ENCODE measurements at places on chromosomes 7 and 10.

DNA sequence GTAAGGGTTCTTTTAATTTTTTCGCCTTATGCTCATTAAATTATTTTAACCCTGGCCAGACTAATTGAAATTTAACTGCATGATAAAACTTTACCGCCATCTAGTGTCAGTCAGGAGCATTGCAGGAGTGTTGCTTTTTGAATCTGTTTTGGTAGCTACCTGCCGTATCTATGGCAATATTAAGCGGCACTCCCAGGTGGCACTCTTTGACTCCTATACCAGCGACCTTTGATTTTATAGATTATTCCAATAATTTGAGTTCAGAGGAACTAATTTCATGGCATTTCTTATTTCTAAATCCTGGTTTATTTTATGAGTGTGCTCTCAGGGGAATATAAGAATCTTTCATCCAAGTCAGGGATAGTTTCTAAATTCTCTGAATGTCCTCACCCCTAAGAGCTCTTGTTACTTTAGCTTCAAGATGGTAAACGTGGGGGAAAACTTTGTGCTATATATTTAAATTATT lies 198.9 kb downstream of the REEP3 start:
- DNase-seq = peak; percentile 27

- DNase-seq = no peak
Measured at GRCh38 chr10:114877301-114877644, 55.7 kb downstream of the FHIP2A start.

DNA sequence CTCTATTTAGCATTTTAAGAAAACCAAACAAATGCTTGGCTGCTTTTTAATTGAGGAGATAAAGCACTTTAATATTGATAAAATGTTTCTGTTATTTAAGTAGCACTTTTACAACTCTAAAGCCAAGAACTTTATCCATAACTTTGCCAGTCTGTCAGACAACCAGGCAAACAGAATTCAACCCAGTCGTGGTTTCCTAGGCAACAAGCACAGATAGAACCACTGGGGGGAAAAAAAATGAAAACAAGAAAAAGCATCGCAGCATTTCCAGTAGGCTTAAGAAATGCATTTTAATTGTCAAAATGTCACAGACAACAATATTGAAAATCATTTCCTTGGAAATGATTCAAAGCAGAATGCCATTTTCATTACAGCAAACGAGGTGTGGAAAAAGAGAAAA lies 323.4 kb downstream of the PARD3 start:
- DNase-seq = no peak

- DNase-seq = no peak
Measured at GRCh38 chr7:11450281-11450680, 381.7 kb downstream of the THSD7A start.

GRCh38 chr7:148304456-148304855 lies 286.1 kb upstream of the C7orf33 start:
- no peak for DNase-seq

- DNase-seq = no peak
Measured at GRCh38 chr10:42769673-42770072, 12.9 kb upstream of the BMS1 start.

DNA sequence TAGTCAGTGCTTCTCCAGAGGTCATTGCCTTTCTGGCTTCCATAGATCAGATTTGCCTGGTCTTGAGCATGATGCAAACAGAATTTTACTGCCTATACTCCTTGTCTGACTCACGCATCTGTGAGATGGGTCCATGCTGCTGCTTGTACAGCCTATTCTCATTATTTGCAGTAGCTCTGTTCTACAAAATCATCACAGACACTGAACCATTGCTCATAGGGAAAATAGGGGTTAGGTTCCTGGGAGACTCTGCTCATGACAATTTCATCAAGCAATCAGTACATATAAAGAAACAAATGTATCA lies 7.4 kb upstream of the CREB3L2 start:
- DNase-seq = no peak

DNA sequence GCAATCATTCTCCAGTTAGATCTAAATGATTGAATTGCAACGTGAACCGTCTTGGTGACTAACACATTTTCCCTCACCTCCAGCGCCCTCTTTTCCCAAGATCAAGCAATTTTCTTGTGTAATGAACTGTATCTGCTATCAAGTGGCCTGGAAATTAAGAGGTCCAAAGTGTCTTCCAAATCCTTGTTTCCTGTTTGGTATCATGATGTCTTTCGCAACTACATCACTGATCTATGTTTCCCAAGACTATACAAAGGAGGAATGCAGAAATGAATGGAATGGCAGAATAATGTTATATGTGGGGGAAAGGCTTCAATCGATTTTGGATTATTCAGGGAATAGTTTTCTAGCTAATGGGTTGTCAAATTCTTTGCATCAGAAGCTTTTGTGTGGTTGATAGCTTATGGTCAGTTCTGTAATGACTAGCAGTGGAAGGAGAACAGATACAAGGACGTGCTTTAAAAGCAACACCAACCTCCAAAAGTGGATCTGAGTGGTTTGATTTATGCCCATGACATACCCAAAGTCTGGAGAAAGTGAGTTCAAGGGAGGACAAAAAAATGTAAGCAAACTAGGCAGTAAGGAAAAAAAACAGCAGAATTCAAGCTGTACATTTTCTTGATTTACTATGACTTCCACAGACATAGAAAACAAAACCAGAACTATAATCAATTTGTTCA lies 14.6 kb upstream of the ZEB1 start:
- no peak for DNase-seq

- no peak for DNase-seq
Measured at GRCh38 chr7:101555269-101555920, 73.7 kb downstream of the MYL10 start.

GRCh38 chr10:127553417-127553816 lies 4.3 kb downstream of the NPS start:
- DNase-seq = no peak

GRCh38 chr7:84900215-84900614 lies 286.6 kb downstream of the SEMA3D start:
- no peak for DNase-seq

DNA sequence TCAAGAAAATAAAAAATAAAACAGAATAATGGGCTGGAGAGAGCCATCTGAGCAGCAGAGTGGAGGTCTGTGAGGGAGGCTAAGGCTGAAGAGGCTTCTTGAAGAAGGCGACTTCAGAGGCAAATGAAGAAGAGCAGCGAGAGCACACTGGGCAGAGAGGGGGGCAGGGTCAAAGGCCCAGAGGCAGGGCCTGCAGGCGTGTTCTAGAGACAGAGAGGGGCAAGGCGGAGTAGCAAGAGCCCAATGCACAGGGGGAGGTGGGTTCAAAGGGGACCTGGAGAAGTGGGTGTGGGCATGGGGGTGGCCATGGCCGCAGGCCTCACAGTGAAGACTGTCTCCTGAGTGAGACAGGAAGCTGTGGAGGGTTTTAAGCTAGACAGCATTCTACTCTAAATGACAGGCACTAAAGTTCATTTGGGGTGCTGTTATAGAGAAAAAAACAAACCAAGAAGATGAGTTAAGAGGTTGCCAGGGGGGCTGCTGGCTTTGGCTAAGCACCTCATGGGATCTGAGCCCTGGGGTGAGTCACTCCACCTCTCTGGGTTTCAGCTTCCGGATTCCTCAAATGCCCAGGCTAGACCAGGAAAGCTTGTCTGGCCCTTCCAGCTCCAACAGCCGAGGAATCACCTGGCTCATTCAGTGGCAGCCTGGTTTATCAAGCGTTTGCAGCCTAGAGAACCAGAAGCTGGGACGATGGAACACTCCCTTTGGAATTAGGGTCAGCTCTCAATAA lies 81.7 kb downstream of the DLG5 start:
- DNase-seq = no peak

- no peak for DNase-seq
Measured at GRCh38 chr7:75536491-75536890, 44.4 kb downstream of the SPDYE5 start.

DNA sequence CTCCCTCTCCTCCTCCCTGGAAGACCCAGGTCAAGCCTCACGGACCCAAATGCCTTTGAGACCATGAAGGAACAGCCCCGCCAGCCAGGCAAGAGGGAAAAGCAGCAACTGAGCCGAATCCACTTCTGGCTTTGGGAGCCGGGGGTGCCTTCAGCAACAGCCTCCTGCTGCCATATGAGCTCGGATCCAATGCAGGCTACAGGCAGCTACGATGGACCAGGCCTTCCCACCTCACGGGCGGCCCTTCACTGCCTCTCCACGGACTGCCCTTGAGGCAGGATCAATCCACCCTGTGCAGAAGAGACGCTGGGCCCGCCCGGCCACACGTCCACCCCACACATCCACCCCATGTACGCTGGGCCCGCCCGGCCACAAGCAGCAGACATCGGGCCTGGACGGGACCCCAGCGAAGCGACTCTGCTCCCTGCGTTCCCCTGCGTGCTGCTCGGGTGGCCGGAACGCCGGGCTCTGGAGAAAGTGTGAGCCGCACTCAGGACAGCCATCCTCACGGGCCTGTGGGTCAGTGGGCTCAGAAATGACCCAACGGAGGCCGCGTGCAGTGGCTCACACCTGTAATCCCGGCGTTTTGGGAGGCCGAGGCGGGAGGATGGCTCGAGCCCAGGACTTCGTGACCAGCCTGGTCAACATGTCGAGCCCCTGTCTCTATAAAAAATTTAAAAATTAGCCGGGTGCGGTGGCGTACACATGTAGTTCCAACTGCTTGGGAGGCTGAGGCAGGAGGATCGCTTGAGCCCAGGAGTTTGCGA lies 82.0 kb downstream of the FOXL3 start:
- no peak for DNase-seq

GRCh38 chr7:66921918-66922486 lies 977 bp downstream of the TMEM248 start:
- peak; percentile 31 for DNase-seq

DNA sequence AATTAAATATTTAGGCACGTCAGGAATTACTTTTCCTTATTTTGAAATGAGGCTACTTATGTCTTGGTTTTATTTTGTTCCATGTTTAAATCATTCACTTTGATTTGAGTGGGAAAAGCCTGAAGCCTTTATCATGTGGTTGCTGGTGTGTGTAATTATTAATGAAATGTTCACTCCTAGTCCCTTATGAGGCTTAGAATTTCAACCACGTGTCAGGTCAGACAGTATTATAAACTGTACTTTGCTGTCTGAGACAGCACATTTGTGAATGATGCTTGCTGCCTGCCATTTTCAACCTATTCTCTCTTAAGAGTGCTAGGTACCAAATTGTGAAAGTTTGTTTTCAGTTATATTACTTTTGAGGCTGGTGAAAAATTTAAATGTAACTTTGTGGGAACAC lies 58.9 kb downstream of the COL17A1 start:
- DNase-seq = no peak

Measured in stimulated activated naive CD4-positive, alpha-beta T cell (primary cell).